ENCODE measurements at places on chromosomes 16 and 17.

DNA sequence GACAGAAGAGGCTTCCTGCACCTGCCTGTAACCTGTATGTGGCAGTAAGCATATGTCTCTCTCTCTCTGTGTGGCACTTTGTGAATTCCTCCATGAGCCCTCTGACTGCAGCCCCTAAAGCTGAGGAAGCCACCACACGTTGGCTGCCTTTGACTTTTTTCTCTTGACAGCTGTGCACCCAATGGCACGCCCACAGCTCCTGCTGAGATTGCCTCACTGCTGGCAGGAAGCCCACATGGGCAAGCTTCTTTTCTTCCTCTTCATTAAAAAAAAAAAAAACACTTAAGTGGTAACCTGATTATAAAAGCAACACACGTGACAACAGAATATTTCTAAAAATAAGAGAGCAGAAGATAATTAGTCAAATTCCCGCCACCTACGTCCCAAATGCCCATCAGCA lies 34.0 kb upstream of the PIRT start:
- DNase-seq, result no peak

DNA sequence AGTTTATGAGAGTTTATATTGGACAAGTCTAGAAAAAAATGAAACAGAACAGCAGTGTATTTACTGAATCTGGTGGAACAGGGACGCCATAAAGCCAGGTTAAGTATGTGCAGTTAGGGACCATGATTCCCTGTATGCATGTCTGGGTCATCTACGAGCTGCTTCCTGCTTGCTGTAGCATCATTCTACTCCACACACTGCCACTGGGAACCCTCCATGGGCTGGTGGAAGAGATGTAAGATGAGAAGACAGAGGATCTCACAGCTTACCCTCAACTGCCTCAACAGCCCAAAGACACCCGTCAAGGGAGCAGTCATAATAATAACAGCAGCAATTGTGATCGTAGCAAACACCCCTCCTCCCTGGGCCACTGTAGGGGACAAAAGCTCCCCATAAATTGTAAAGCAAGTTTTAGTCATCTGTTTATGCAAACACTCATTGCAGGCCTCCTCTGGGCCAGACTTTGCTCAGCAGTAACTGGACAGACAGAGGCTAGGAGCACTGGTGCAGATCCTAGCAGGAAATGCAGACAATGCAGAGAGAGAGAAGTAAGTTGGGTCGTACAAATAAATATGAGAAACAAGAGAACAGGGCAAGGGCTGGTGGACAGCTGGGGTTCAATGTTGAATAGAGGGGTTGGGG lies 188.0 kb downstream of the SOX9 start:
- DNase-seq, result no peak

GRCh38 chr16:28573738-28574718 lies 20.3 kb downstream of the SGF29 start:
- no peak for DNase-seq

- DNase-seq, result no peak
Observed at GRCh38 chr16:29316761-29317183, 89.7 kb downstream of the NPIPB11 start.

DNA sequence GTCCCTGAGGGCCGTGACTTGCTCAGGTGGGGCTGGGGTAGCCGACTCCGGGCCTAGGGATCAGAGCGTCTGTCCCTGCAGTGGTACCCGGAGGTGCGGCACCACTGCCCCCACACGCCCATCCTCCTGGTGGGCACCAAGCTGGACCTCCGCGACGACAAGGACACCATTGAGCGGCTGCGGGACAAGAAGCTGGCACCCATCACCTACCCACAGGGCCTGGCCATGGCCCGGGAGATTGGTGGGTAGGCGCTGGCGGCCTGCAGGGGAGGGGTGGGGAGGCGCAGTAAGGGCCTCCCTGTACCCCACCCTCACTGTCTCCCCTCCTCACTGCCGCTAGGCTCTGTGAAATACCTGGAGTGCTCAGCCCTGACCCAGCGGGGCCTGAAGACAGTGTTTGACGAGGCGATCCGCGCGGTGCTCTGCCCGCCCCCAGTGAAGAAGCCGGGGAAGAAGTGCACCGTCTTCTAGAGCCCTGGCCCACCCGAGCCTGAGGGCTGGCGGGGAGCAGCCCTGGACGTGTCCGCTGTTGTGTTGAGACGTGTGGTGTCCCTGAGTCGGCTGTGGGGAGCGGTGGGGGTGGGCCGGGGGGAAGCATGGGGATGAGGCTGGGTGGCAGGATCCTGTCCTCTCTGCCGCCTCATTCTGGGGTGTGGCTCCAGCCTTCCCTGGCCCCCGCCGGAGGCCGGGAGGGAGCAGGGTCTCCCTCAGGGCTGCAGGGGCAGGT lies 2.0 kb downstream of the RAC3 start:
- DNase-seq, result no peak

- DNase-seq, result no peak
Observed at GRCh38 chr16:47617732-47618131, 156.6 kb downstream of the PHKB start.

DNA sequence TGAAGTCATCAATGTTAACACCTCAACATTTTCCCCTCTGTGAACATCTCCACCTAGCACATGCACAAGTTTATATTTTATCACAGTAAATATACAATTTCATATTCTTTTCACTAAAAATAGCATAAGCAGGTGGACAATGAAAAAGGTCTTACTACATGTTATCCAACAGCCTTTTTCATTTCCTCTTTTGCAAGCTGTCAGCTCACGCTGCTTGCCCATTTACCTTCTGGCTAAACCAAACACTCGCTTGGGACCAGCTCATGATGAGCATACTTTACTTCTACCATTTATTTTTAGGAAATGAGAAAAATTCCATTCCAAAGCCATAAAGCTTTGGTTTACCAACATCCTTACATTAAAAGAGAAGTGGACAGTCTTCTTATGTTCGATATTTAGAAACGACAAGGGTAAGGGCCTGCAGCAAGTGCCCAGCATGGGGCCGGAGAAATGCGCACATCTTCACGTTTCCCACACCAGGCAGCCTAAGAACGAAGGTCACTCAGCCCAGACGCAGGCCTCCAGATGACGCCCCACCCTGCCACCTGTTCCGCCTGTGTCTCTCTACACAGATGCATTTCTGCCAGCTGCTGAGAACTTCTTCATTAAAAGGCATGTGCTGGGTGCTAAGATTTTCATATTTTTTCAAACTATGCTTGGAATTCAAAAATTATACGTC lies 13.9 kb downstream of the SNN start:
- no peak for DNase-seq

- no peak for DNase-seq
Observed at GRCh38 chr17:55317284-55317683, 52.5 kb downstream of the HLF start.

GRCh38 chr16:65274566-65274965 lies 152.7 kb upstream of the CDH11 start:
- DNase-seq, result no peak

- DNase-seq, result no peak
Observed at GRCh38 chr17:64920419-64921172, 1.3 kb upstream of the LRRC37A3 start.

GRCh38 chr17:80921159-80921558 lies 70.5 kb upstream of the CHMP6 start:
- DNase-seq, result no peak

GRCh38 chr17:40646791-40647623 lies 611 bp downstream of the SMARCE1 start:
- no peak for DNase-seq

DNA sequence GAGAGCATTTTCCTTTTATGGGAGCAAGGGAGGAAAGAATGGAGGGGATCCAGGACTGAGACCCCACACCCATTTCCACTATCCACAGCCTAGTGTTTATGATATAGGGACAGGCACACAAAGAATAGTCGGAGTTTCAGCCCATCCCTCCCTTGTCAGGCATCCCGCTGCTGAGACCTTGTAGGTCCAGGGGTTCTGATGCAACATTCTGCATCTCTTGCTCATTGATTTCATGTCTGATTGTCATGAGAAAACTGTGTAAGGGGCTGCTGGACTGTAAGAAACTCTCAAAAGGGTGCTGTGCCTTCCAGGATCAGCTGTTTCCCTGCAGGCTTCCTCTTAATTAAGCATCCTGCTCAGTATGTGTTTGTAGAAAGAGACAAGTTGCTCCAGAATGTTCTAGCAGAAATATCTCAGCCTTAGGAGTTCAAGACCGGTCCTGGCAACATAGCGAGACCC lies 5.3 kb upstream of the POLR3E start:
- no peak for DNase-seq

GRCh38 chr16:57752581-57753447 lies 17.2 kb downstream of the KATNB1 start:
- DNase-seq, result no peak

GRCh38 chr17:76130473-76130872 lies 10.6 kb downstream of the FOXJ1 start:
- no peak for DNase-seq

GRCh38 chr16:1870365-1871082 lies 1.4 kb downstream of the MEIOB start:
- no peak for DNase-seq

DNA sequence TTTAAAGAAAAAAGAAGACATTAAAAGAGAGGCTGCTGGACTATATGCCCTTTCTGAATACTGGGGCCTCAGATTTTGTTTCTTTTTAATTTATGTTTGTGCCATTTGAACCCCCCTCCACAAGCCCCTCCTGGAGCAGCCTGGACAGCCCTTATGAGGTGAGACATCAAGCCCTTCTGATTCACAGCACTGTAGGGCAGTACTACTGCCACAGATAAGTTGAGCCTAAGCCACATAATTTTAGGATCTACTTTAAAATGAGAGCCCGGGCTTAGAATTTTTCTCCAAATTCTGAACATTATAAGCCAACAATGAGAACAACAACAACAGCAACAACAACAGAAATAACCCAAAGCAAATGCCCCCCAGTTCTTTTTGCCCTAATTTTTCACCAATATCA lies 256.9 kb upstream of the SALL1 start:
- no peak for DNase-seq

DNA sequence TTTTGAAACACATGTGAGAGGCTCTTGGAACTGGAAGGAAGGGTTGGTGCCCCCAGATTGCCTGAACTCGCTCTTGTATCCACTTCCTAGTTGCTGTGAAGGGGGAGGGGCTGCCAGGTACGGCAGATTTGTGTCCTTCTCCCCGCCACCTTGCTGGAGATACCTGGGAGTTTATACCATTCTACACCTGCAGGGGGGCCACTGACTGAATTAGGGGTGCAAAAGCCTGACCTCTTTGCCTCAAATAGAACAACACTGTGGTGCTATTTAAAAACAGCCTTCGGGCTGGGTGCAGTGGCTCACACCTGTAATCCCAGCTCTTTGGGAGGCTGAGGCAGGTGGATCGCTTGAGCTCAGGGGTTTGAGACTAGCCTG lies 35.1 kb upstream of the IL34 start:
- no peak for DNase-seq

DNA sequence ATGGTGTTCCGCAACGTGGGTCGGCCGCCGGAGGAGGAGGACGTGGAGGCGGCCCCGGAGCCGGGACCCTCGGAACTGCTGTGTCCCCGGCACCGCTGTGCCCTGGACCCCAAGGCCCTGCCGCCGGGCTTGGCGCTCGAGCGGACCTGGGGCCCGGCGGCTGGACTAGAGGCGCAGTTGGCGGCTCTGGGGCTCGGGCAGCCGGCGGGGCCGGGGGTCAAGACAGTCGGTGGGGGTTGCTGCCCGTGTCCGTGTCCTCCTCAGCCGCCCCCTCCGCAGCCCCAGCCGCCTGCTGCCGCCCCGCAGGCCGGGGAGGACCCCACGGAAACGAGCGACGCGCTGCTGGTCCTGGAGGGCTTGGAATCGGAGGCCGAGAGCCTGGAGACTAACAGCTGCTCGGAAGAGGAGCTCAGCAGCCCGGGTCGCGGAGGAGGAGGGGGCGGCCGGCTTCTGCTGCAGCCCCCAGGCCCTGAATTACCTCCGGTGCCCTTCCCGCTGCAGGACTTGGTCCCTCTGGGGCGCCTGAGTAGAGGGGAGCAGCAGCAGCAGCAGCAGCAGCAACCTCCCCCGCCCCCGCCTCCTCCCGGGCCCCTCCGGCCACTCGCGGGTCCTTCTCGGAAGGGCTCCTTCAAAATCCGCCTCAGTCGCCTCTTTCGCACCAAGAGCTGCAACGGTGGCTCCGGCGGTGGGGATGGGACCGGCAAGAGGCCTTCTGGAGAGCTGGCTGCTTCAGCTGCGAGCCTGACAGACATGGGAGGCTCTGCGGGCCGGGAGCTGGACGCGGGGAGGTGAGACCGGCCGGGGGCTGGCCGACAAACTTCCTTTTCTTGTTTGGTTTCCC lies 821 bp downstream of the SOCS7 start:
- no peak for DNase-seq

- no peak for DNase-seq
Observed at GRCh38 chr17:7893187-7893880, 4.7 kb downstream of the CHD3 start.

DNA sequence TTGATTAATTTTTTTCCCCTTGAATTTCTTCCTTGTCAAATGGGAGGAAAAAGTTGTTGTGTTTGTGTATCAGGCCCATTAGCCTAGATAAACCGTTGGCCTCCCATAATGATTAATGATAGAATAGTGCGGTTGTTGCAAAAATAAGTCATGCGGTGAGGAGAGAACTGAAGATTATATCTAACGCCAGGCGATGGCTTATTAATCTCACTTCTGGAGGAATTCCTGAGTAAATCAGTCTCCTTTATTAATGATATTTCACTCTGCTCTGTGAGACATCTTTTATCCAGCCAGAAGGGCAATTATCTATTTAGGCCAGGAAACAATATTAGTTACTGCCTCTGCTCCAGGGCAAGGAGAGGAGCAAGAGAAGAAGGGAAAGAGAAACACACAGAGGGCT lies 107.3 kb downstream of the IRX5 start:
- no peak for DNase-seq

DNA sequence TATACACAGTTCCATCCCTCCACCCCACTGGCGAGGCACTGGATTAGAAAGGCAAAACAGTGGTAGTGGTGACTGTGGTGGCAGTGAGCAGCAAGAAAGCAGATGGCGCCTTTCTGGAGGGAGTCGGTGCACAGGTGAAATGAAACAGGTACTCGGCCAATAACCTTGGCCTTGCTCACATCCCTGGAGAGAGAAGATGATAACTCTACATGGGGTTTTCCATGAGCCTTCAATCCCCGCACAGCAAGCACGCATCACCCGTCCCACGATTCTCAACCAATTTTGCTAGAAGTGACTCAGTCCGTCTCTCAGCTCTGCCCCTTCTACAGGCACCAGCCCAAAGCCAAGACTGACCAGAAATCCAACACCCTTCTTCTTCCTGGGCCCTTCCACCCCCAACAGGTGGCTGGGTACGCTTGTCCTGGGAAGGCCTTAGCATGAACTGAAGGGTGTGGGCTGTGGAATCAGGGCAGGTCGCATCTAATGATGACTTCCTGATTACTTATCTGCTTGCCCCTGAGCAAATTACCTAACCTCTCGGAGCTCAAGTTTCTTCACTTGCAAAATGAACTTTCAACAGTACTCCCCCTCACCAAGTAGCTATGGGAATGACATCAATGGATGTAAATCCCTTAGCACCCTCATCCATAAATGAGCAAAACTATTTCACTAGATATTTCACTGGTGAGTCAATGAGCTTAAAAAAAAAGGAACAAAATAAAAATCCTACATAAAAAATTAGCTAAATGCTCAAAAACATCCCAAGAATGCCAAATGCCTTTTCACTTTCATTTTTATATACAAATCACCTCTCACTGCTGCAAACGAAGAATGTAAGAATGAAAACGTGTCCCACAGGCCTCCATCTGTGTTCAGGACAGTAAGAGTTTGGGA lies 18.0 kb downstream of the XPO6 start:
- DNase-seq, result no peak
